Stimulated activated naive CD4-positive, alpha-beta T cell treated with Interleukin-2 at 50 U/mL for 16 hours (primary cell): ENCODE measurements at places on chromosomes 6 and 20.
A peak's percentile ranks its signal among the peaks of the same experiment; 100 is the strongest.

- no peak for DNase-seq
Measured at GRCh38 chr6:99309557-99309956, 39.9 kb downstream of the FAXC start.

- DNase-seq, result no peak
Measured at GRCh38 chr6:42831237-42831636, 48.2 kb upstream of the RPL7L1 start.

DNA sequence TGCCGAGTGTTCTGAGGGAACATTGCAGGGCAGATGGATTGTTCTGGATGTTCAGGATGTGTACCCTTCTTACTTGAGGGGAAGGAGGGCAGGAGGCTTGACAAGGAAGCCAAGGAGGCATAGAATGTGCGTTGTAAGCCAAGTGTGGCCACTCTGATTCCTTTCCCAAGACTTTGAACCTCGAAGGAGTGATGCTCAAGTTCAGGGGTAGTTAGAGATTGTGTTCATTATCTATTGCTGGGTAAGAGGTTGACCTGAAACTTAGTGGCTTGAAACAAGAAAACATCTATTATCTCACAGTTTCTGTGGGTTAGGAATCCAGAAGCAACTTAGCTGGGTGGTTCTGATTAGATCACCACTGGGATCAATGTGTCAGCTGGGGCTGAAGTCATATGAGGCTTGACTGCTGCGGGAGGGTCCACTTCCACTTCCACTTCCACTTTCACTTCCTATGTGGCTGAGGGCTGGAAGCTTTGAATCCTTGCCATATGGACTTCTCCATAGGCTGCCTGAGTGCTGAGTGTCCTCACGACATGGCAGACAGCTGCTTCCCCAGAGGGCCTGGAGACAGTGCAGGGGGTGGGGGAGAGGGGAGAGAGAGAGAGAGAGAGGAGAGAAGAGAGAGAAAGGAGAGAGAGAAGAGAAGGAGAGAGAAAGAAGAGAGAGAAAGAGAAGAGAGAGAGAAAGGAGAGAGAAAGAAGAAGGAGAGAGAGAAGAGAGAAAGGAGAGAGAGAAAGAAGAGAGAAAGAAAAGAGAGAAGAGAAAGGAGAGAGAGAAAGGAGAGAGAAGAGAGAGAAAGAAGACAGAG, 6.9 kb upstream of the CD40 start:
- DNase-seq, result peak; percentile 7

DNA sequence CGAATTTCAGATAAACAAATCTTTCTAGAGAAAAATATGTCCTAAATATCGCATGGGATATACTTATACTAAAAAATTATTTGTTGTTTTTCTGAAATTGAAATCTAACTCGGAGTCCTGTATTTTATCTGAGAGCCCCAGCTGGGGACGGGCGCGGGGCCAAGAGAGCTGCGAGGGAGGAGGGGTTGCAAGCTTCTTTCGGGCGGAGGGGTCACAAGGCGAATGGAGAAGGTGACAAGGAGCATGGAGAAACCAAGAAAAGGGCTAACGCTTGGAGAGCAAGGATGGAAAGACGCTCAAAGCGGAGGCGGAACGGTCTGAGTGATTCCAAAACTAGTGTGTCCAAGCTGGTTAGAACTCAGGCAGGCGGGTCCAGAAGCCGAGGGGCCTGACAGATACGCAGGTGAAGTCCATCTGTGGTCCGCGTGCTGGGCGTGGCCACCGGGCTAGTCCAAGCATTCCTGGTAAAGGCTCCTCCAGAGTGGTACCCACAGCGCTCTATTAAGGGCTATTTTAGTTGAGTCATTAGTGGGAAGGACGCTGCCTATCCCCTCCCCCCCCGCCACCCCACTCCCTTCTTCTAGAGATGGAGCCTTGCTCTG, 41.5 kb upstream of the ZNFX1 start:
- DNase-seq, result no peak

GRCh38 chr6:150090328-150090727, 21.4 kb upstream of the ULBP3 start:
- no peak for DNase-seq

DNA sequence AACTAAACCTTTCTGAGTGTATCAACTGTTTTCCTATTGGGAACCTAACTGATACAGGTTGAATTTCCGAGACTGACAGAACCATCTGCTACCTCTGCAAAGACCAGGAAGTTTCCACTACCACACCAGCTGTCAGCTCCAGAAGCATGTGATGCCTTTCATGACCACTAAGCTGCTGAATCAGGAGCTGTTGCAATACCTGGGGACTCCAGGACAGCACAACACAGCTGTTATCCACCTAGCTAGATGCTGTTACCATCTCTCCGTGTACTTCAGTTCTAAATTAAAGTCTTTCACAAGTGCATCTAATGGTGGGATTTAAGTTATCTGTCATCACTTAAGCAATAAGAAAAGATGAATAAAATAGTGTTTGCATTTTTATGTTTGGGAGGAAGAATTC, 158.2 kb upstream of the IMPG1 start:
- no peak for DNase-seq

DNA sequence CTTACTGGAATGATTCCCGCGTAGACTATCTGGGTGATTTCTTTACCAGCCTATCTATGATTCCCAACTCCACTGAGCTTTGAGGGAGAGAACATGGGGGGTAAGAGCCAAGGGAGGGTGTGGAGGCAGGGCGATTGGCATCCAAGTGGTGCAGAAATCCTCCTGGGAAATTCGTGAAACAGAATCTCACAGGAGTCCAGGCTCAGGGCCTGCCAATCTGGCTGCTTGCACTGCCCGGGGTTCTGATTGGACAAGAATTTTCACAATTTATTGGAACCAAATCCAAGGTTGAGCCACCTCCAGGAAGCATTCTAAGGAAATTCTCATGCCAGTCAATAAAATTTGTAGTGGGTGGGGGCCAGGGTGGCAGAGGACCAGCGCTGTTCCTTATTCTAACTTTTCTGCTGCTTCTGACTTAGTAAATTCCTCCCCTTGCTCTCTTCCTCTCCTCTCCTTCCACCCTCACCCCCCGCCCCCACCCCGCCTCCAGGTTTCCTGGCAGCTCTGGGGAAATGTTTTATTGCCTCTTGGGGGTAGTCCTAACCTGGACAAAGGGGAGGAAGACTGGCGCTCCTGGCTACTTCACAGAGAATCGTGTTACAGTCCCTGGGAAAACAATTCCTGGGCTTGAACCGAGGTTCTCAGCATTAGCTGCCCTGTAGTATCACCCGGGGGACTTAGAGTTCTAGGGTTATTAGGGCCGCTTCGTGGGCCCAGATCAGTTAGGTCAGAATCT, 3.1 kb downstream of the BMP6 start:
- no peak for DNase-seq

- no peak for DNase-seq
Measured at GRCh38 chr6:1394514-1395463, 5.4 kb downstream of the FOXF2 start.

DNA sequence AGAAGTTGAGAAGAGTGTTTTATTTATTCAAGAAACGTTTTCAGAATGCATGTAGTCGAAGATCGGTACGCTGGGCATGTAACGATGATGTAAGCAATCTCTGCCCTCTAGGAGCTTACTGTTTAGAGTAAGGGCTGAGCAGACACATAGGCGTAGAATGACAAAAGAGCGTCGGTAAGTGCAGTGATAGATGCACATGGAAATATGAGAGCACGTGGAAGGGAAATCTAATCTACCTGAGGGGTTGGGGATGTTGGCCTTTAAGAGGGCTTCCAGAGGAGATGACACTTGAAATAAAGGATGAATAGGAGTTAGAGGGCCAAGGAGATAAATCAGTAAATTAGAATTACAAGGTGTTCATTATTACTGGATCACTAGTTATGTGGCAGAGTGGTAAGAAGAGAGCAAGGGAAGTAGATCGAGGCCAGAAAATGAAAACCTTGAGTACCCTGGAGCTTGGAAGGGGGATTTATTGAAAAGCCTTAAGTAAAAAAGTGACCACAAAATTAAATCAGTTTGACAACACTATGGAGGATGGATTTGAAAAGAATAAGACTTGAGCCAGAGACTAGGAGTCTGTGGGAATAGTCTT, 782 bp downstream of the TRMT11 start:
- DNase-seq, result no peak

GRCh38 chr6:48883116-48883515, 579.9 kb downstream of the MMUT start:
- no peak for DNase-seq

DNA sequence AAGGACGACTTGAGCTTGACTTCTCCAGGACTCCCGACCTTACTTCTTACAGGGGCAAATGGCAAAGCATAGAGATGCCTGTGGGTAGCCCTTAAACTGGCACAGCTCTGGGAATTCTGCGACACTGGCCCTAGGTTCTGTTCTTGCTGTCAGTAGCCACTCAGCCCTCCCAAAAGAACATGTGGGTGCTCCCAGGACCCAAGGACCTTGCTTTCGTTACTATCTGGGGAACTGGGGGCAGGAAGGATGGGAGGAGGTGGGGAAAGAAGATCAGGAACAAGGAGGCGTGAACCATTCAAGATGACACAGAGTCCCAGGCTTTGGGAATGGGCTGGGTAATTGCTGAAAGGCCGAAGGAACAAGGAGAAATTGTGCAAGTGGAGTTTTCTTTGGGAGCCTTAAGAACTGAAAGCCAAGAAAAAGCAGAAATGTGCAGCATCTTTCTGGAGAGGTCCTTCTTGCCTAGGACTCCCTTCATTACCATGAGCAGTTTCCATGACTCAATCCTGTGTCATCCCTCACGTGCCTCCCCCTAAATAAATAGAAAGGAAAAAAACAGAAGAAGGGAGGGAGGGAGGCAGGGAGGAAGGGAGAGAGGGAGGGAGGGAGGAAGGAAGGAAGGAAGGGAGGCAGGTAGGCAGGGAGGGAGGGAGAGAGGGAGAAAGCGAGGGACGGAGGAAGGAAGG, 284.6 kb upstream of the FOXQ1 start:
- DNase-seq, result no peak

- DNase-seq, result no peak
Measured at GRCh38 chr6:164628302-164628931, 681.0 kb downstream of the C6orf118 start.

DNA sequence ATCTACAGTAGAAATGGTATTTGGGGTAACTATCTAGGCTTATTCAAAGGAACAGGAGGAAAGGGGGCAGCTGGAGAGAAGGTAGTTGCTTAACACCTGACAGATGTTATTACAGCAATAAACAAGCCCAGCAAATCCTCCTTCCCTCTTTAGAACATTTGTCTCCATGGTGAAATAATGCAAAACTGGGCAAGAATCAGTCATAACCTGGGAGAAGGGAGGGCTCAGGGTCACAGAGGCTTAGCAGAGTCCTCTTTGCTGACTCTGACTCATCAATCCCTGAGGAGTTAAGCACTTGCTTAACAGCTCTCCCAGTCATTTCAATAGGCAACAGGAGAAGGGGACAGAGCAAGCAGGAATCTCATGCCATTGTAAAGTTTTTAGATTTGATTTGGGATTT, 230.3 kb downstream of the IBTK start:
- DNase-seq, result no peak

- DNase-seq, result no peak
Measured at GRCh38 chr20:10861619-10862018, 187.8 kb upstream of the JAG1 start.

GRCh38 chr6:19298421-19298820, 538.7 kb upstream of the ID4 start:
- no peak for DNase-seq

- no peak for DNase-seq
Measured at GRCh38 chr6:72953971-72954381, 271.3 kb downstream of the KHDC1L start.

DNA sequence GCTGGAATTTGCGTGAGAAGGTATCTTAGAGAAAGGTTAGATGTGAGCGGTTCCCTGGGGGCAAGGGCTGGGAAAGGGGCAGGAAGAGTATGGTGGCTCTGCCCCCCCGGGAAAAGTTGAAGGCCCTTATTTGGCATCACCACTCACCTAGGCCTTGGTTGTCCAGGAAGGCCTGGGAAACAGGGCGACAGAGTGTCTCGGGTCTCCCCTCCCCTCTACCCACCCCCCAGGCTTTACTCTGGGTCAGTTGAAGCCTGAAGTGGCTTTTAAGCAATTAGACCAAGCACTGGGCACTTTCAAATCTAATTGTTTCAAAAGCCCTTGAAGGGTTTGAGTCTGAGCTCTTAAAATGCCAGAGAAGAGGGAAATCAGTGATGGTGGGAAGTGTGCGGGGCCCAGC, 30.2 kb upstream of the FOXP4 start:
- DNase-seq, result no peak

- DNase-seq, result no peak
Measured at GRCh38 chr6:117206944-117207687, 58.2 kb upstream of the VGLL2 start.

GRCh38 chr6:37725957-37726356, 28.3 kb upstream of the MDGA1 start:
- no peak for DNase-seq

- DNase-seq, result no peak
Measured at GRCh38 chr6:66558189-66558588, 851.2 kb upstream of the EYS start.

DNA sequence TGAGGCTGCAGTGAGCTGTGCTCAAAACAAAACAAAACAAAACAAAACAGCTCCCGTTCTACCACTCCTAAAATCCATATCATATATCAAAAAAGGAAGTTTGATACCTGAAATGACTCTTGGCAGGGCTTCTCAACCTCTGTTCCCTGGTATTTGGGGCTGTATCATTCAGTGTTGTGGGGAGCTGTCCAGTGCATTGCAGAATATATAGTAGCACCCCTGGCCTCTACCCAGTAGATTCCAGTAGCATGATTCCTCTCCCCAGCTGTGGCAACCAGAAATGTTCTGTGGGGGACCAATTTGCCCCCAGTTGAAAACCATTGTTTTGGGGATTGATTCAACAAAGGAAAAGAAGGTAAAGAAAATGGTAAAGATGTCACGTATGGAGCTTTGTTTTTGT, 238.9 kb downstream of the PRL start:
- no peak for DNase-seq

DNA sequence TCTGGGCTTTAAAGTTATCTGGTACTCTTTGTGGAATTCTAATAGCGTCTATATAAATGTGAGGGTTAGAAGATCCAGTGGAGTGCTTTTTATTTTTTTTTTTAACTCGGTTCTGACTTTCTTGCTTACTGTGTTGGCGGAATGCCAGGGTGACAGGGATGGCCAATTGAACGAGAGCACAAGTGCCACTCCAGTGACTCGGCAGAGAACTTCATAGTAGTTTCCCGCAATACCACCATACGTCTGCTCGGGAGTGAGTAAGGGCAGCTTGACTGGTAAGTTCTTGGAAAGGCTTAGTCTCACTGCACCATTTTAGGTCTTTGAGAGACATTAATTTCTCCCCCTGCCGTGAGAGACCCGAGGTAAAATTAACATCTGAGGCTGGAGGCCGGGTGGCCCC, 49.4 kb upstream of the TULP1 start:
- DNase-seq, result no peak

- peak; percentile 76 for DNase-seq
Measured at GRCh38 chr6:391559-392440, at the start of gene IRF4. Gene IRF4 (plus strand): TSS chr6:391752. CDS start chr6:393153, 1,401 bp downstream.
